Adrenal gland (tissue), 19 donors: ENCODE measurements at places on chromosomes 1 and 21. TPM values are rescaled to one million over a fixed set of nuclear protein-coding genes. Genes with fewer than 3 reads are reported as not detected.

APOBEC4 gene
- not detected for polyA plus RNA-seq

TMIGD3 gene
- polyA plus RNA-seq, result 24.1 TPM

SMG5 gene
- 25.5 TPM for polyA plus RNA-seq

TNFSF18 gene
- 0.07 TPM for polyA plus RNA-seq

STUM gene
- polyA plus RNA-seq, result 0.24 TPM

FALEC gene
- 0.40 TPM for polyA plus RNA-seq

NR1I3 gene
- polyA plus RNA-seq, result not detected

RAB13 gene
- polyA plus RNA-seq, result 152 TPM

RGS8 gene
- polyA plus RNA-seq, result 0.72 TPM

RAB7B gene
- 3.5 TPM for polyA plus RNA-seq

LRRC71 gene
- polyA plus RNA-seq, result 1.2 TPM

ETS2 gene
- 26.2 TPM for polyA plus RNA-seq

CIART gene
- polyA plus RNA-seq, result 24.6 TPM

GBP4 gene
- 6.8 TPM for polyA plus RNA-seq
